ENCODE measurements at places on chromosomes 7 and 10.

DNA sequence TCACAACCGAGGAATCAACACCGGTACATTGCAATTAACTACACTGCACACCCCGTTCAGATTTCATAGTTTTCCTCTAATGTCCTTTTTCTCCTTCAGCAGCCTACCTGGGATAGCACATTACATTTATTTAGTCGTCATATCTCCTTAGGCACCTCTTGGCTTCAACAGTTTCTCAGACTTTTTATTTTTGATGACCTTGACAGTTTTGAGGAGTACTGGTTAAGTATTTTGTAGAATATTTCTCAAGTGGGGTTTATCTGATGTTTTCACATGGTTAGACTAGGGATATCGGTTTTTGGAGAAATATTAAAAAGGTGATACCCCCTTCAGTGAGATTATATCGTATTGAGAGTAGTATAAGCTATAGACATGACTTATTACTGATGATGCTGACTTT is 87.0 kb upstream of the GLCCI1 start:
- DNase-seq = no peak

GRCh38 chr7:92875719-92876118 is 39.3 kb upstream of the CDK6 start:
- DNase-seq = peak; percentile 73

DNA sequence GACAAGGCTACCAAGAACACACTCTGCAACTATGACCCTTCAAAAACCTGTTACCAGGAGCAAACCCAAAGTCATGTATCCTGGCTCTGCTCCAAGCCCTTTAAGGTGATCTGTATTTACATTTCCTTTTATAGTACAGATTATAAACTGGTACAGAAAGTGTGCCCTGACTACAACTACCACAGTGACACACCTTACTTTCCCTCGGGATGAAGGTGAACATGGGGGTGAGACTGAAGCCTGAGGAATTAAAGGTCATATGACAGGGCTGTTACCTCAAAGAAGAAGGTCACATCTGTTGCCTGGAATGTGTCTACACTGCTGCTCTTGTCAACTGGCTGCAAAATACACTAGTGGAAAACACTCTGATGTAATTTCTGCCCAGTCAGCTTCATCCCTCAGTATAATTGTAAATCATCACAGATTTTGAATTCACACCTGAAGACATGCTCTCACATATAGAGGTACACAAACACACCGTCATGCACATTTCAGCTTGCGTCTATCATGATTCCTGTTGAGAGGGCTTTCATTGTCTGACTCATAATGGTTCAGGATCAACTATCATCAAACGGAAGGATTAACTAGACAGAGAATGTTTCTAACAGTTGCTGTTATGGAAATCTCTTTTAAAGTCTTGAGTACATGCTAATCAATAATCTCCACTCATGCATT is 318.3 kb downstream of the NXPH1 start:
- DNase-seq = no peak

- DNase-seq = no peak
These were observed 207.8 kb downstream of the TAX1BP1 start for GRCh38 chr7:27947586-27948278.

- no peak for DNase-seq
These were observed 13.0 kb upstream of the SCART1 start for GRCh38 chr10:133440633-133441285.

DNA sequence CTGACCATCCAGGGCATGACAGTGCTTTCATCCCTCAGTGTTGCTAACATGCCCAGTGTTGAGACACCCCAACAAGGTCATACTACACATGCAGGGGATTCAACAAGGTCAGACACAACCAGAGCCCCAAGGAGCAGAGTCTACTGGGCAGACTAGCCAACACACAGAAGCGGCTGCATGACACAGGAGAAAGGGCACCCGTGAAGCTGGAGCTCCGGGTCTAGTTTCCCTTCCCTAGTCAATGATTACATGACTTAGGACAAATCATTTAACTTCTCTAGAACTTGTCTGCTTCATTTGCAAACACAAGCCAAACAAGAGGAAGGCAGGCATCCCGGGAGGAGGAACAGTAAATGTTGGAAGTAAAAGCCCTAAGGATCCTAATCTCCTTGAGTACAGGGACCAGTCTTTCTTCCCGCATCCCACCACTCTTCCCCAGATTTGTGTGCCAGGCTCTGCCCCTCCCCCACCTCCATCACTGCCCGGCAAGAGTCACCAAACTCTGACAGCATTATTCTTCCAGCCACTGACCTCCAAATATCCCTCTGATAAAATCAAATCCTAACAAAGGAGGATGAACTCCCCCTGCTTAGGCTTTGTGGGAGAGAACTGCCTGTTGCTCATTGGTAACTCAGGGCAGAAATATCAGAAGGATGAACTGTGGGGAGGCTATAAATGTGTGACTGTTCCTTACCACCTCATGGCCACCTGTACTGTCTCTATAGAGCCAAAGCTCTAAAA is 104.3 kb downstream of the KCNMA1 start:
- DNase-seq = no peak

DNA sequence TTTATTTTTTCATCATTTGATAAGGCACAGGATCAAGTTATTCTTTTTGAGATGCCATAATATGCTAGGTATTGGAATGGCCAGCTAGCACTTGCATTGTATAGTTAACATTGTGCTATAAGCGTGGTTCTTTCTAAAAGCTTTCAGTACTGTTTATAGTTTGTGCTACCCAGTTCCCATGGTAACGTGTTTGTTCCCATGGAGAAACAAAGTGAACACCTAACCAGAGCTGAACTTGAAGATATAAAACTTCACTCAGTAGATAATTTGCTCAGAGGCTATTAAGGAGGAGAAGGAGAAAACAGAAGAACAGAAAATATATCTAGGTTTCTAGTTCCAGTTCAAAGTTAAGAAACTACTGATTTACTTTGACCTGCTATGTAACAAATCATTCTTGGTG is 23.6 kb upstream of the ITGB8 start:
- no peak for DNase-seq

GRCh38 chr10:104218751-104219150 is 13.4 kb downstream of the CFAP43 start:
- DNase-seq = peak; percentile 15

- no peak for DNase-seq
These were observed 10.8 kb downstream of the ADAMTS14 start for GRCh38 chr10:70682920-70683600.

DNA sequence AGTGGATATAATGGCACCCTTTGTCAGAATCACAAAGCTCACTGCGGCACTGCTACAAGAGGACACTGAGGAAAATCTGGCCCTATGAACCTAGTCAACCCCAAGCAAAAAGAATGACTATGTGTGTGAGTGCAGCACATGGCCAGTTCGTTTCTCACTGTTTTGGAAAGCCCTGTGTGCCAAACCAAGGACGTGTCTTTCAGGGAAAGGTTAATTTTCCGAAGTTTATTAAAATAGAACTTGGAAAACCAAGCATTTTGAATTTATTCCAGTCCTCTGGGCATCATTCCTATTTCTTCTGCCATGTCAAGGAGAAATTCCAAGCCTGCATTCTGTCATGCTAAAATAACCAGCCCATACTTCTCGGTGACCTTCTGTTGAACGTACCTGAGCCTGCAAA is 471.8 kb downstream of the PLXDC2 start:
- DNase-seq = no peak

- no peak for DNase-seq
These were observed 19.0 kb upstream of the TMEM26 start for GRCh38 chr10:61472090-61472674.

DNA sequence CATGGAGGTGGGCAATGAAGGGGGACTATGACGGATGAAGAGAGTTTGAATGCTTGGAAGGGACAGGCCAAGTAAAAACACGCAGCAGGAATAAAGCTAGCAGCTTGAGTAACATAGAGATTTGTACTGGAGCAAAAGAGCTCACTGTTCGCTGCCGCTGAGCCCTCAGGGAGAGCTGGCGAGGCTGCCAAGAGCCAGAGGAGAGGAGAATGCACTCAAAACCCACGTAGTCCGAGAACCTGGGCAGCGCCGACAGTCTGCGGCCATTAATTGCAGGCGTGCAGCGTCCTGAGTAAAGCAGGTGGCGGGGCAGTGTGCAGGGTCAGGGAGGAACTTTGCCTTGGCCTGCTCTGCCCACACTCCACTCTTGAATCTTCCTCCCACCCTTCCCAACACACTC is 68.2 kb downstream of the SLC37A3 start:
- no peak for DNase-seq

DNA sequence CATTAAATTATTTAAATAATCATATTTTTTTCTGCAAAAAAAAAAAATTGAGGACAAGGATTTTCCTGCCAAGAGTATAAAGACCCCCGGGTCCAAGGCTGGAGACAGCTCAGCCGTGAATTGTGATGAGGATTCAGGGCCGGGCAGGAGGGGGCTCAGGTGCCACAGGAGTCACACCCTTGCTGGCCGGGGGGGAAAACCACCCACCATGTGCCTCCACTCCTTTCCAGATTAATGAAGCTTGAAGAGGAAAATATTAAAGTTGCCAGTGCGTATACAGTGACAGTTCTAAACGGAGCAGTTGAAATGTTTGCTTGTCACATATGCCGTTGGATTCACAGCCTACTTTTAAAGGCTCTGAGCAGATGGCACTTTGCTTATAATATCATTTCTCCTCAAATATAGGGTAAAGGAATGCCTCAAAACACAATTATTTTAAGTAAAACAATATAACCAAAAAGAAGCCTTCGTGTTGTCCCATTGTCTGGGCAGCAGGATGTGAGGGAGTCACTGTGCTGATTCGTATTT is 49.6 kb downstream of the ADARB2 start:
- no peak for DNase-seq

GRCh38 chr10:44263771-44264170 is 121.1 kb downstream of the CXCL12 start:
- DNase-seq = no peak

DNA sequence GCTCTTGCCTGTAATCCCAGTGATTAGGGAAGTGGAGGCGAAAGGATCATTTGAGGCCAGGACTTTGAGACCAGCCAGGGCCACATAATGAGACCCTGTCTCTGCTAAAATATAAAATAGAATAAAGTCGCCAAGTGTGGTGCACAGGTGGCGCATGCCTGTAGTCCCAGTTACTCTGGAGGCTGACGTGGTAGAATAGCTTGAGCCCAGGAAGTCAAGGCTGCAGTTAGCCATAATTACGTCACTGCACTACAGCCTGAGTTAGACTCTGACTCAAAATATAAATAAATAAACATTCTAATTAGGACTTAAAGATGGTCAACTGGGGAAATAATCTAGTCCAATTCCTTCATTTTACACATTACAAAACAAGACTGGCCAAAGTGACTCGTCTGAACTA is 768 bp downstream of the CHCHD2 start:
- DNase-seq = no peak

DNA sequence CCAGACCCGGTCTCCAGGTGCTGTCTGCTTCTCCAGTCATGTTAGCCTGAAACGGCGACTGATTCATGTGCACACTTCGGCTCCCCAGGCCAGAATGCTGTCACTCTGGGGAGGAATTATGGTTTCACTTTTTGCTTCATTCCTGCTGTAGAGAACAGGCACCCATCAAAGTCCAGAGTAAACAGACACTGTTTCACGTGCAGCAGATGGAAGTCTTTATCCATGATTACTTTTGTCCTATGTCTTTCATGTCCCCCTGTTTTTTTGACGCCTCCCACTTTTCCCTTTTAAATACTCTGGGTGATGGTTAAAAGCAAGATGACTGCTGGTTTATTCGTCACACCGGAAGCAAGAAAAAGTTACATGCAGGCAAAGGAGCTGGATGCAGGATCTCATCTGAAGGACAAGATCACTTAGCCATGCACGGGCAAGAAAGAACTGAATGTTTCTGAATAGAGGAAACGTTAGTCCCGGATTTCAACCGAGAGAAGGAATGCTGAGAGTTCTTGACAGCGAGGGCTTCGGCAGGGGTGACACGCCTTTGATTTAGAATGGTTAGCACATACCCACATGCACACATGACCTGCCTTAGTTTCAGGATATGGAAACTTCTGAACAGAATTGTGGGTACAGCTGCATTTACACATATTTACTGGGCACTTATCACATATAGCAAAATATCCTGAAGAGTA is 250.0 kb upstream of the KLF6 start:
- DNase-seq = peak; percentile 56

GRCh38 chr10:31607481-31607880 is 288.5 kb downstream of the ZEB1 start:
- no peak for DNase-seq

DNA sequence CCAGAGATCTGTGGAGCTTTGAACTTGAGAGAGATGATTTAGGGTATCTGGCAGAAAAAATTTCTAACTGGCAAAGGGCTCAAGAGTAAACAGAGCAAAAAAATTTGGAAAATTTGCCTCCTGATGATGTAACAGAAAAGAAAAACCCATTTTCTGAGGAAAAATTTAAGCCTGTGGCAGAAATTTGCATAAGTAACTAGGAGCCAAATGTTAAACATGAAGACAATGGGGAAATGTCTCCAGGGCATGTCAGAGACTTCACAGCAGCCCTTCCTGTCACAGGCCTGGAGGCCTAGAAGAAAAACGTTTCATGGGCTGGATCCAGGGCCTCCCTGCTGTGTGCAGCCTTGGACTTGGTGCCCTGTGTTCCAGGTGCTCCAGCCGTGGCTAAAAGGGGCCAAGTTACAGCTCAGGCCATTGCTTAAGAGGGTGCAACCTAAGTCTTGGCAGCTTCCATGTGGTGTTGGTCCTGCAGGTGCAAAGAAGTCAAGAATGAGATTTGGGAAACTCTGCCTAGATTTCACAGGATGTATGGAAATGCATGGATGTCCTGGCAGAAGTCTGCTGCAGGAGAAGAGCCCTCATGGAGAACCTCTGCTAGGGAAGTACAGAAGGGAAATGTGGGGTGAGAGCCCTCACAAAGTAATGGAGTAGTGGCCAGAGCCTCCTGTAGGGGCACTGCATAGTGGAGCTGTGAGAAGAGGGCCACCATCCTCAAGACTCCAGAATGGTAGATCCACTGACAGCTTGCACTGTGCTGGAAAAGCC is 8.1 kb downstream of the SEMA3D start:
- DNase-seq = no peak

- no peak for DNase-seq
These were observed 467.4 kb downstream of the TYW1 start for GRCh38 chr7:67463983-67464382.

- no peak for DNase-seq
These were observed 15.0 kb downstream of the NOD1 start for GRCh38 chr7:30463405-30464145.

GRCh38 chr7:85226361-85227085 is 39.7 kb upstream of the SEMA3D start:
- no peak for DNase-seq

DNA sequence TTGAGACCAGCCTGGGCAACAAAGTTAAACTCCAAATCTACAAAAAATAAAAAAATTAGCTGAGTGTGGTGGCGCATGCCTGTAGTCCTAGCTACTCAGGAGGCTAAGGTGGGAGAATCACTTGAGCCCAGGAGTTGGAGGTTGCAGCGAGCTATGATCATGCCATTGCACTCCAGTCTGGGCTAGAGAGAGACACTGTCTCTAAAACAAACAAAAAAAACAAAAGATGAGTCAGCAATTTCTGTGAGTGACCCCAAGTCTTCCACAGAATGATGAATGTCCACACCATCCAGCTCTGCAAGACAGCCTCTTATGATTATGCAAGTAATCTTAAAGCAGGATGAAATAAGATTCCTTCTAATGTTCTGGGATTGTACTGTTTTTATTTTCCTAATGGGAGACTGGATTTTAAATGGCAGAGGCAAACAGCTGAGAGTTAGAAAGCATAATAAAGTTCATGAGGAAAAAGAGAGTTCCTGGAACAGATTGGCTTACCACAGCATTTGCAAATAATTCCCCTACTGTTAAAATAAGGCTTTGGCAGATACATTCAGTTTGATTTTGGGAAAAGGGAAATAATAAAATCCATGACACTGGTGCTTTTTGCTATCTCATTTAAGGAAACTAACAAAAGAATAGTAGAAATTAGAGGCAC is 18.9 kb upstream of the PRKAR2B start:
- DNase-seq = no peak

GRCh38 chr7:123624527-123625183 is 23.0 kb downstream of the ASB15 start:
- no peak for DNase-seq

Measured in islet precursor cell (in vitro differentiated cells).